ENCODE measurements at places on chromosomes 13 and 19.
A peak's percentile ranks its signal among the peaks of the same experiment; 100 is the strongest.

- no peak for DNase-seq
These were observed 420.5 kb upstream of the KLF12 start for GRCh38 chr13:74554569-74555275.

- DNase-seq, result no peak
These were observed 12.9 kb downstream of the TPM4 start for GRCh38 chr19:16089010-16089846.

DNA sequence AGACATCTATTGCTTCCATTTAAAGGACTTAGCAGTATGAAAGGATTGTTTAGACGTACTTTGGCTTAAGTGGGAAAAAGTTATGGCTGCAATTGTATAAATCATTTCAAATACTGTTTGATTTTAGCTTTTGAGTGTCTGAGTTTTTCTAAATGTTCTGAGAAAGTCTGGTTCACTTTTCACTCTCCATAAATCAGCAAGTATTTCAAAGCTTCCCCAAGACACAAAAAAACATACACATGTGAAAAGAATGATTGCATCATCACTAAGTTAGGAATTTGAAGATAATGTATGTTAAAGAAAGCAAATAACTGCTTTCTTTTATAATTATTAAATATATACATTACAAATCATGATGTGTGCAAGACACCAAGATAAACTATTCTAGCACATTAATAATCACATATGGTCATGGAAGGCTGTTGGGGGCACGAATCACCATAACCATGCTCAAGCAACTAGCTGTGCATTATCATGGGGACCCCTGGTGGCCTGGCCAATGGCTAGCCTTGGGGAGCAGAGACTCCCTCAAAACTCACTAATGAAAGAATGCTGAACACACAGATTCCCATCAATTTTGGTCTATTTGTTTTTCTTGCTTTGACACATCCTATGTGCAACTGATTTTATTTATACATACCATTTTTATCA, 111.1 kb downstream of the MIPEP start:
- DNase-seq, result no peak

GRCh38 chr13:50322006-50322405, 306.8 kb downstream of the KCNRG start:
- DNase-seq, result no peak

DNA sequence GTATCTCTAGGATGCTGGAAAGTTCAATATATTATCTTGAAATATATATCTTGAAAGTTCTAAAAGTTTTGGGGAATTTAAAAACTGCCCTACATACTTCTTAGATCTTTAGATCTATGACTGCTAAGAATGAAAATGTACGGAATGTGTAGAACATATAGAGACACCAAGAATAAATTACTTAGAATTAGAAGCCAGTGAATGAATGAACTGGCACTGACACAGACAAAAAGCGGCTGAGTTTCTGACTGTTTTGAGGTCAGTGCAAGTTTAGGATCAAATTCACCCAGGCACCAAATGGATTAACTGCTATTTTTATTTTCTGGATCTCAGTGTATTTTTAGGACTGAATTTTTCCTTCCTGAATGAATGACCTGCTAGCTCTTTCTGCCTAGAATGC, 411.2 kb downstream of the KCTD12 start:
- DNase-seq, result no peak

- no peak for DNase-seq
These were observed 12.3 kb downstream of the COL4A2 start for GRCh38 chr13:110319397-110319773.

GRCh38 chr19:55228403-55229031, at the start of gene TMEM86B:
Gene TMEM86B (minus strand): TSS chr19:55228763. CDS start chr19:55228741, 22 bp downstream.
- no peak for DNase-seq

- DNase-seq, result no peak
These were observed 97.3 kb downstream of the CACNA1A start for GRCh38 chr19:13408889-13409518.

- no peak for DNase-seq
These were observed 101.1 kb upstream of the FRY start for GRCh38 chr13:31930490-31930889.

- DNase-seq, result peak; percentile 90
These were observed 786.6 kb upstream of the SLITRK6 start for GRCh38 chr13:86585835-86586234.

DNA sequence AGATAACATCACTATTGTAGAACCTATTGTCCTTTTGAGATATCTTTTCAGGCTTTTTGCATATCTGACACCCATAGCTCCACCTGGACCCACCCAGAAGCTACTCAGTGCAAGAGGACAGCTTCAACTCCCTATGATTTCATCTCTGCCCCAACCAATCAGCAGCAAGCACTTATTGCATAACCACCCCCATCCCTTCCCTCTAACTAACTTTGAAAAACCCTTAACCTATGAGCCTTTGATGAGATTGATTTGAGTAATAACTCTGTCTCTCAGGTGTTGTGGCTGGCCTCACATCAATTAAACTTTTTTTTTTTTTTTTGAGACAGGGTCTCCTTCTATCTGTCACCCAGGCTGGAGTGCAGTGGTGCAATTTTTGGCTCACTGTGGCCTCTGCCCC, 13.4 kb upstream of the MTRF1 start:
- no peak for DNase-seq

GRCh38 chr13:21641629-21642028, 29.2 kb upstream of the FGF9 start:
- DNase-seq, result no peak

- DNase-seq, result no peak
These were observed 92.1 kb downstream of the DACH1 start for GRCh38 chr13:71774863-71775262.

- DNase-seq, result no peak
These were observed 107.2 kb downstream of the FNDC3A start for GRCh38 chr13:49082653-49083536.

- DNase-seq, result peak; percentile 48
These were observed 407 bp downstream of the RAB3A start for GRCh38 chr19:18203408-18203862.

DNA sequence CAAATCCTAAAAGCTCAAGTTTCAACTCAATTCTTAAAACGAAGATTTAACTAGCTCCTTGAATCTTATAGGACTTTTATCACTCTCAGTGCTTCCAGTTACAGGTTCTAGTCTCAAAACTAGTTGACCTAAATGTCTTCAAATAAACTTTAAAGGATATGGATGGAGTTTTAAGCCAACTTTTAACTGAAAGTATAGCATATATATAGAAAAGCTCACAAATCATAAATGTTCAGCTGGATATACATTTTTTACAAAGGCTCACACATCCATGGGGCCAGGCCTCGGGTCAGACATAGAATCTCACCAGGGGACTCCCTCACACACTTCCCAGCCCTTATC, 47.1 kb upstream of the ARHGEF7 start:
- DNase-seq, result no peak

DNA sequence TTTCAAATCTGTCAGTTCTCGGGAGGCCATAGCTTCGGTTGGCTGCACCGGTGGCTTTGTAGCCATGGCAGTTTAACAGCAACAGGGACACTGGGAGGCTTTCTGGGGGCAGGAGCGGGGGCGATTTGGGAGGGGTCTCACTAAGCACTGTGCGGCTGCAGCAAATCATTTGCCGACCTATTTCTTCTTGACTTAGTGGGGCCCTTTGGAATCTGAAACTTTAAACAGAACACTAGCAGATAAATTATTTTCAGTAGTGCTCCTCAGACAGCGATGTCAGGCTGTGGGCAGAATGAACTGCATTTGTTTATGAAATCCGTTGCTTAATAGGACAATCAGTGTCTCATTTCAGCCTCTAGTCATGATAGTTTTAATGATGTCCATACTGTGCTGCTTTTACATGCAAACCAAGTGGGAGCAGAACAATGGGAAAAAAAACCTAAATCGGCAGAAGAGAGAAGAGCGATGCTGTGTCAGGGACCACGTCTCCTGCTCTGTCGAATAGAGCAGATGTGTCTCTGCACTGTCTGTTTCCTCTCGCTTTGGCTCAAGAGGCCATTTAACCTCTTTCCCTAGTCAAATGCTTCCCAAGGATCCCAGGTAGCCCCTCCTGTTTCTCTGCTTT, 211.9 kb downstream of the OLFM4 start:
- DNase-seq, result no peak

DNA sequence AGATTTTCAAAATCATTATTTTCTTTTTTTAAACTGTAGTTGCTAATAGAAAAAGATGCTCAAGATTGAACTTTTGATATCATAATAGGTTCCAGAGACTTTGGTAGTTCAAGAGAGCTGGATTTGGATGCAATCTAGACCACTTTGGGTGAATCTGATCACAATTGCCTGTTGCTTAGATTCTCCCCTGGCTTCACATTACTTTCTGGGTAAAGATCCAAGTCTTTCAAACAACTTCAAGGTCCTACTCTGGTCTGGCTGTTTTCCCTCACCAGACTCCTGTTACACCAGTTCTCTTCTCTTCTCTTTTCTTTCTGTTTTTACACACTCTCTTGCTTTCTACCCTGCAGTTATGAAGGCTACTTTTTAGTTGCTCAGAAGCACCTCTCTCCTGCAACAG, 7.4 kb upstream of the SPRY2 start:
- peak; percentile 12 for DNase-seq

DNA sequence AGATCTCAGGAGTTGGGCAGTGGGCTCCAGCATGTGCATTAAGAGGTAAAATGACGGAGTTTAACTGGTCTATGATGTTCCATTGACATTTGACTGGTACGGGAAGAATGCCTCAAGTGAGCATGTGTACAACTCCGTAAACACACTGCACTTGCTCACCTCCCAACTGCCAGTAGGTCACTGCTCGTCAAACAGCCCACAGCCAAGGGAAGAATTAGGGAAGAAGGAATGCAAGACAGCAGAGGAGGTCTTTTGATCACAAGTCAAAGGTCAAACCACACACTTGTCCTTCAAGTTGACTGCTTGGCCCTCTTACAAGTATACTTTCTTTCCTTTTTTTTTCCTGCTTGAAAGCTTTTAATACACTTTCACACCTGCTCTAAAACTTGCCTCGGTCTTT, 236.7 kb downstream of the B3GLCT start:
- DNase-seq, result no peak

- DNase-seq, result no peak
These were observed 467.8 kb upstream of the ARGLU1 start for GRCh38 chr13:107035778-107036177.

DNA sequence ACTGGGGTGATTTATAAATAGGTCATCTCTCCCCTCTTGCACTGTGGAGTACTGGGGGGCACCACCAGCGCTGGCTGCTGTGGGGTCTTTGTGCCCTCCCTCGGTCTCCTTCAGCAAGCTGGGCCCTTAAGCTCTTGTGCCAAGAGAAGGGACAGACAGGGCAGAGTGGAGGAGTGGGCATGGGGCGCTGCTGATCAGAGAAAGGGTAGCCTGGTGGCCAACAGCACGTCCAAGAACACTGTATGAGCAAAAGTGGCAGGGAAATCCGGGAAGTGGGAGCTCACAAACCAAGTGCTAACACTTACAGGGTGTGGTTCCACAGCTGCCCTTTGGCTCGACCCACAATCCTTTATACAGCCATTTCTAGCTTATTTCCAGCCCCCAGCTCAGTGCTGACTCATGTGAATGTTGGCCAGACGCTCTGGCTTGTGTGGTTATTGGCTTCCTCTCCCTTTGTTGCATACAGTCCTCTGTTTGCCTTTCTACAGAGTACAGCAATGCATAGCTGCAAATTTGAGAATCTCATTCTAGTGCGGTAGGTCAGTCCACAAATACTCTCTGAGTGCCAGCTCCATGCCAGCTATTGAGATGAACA, 298.8 kb downstream of the SHISA2 start:
- DNase-seq, result peak; percentile 88

DNA sequence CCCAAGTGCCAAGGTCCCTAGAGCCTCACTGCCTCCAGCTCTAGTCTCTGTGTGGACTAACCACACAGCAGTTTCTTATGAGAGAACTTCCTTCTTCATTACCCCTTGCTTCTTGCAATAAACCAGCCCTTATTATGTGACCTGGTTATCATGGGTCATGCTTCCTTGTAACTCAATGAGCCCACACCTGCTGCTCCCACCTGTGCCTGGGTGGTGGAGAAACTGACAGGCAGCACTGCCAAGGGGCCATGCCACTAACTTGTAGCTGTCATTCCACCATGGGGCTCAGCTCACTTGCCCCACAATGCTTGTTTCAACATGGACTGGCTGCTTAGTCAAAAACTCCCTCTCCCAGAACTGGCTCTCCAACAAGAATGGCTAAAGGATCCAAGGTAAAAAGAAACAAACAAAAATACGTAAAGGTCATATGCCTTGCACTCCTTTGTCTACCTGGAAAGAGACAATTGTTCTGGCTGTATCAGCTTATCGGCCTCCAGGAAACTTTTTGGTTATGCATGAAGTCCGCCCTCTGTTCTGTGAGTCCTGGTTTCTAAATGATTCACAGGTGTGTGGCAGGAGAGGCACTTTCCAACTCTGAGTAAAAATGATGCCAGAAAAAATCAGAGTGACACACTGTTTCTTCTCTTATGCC, 446.4 kb downstream of the COG6 start:
- DNase-seq, result no peak

GRCh38 chr13:37168926-37169325, 63.5 kb upstream of the CSNK1A1L start:
- no peak for DNase-seq

GRCh38 chr13:75368167-75368566, 113.8 kb downstream of the TBC1D4 start:
- DNase-seq, result peak; percentile 25

GRCh38 chr13:26526702-26527216, 30.7 kb upstream of the WASF3 start:
- DNase-seq, result no peak

GRCh38 chr19:44499559-44499958, 763 bp downstream of the ZNF180 start:
- DNase-seq, result no peak

GRCh38 chr13:95129004-95129403, 172.2 kb downstream of the ABCC4 start:
- no peak for DNase-seq

GRCh38 chr19:13665125-13665905, 99.0 kb upstream of the MRI1 start:
- no peak for DNase-seq

DNA sequence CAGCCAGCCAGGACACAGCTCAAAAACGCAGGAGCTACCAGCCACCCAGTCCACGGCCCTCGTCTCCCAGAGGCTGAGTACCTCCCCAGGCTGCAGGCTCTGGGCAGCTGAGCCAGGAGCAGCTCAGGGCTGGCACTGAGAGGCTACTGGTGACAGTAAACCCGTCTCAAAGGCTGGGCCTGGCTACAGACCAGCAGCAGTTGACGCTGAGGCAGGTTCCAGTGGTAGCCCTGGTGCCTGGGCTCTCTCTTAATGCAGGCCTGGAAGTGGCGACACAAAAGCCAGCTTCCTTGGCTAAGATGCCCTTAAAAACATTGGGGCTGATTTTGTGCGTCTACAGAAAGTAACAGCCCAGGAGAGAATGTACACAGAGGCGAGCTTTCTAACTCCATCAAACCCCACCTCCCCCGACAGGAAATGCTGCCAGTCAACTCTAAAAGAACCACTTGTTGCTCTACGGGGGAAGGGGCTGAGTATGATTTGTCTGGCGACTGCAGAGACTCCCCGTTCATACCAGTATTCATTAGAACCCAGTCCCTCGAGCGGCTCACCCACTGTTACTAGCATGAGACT, 126.3 kb downstream of the STK24 start:
- no peak for DNase-seq

DNA sequence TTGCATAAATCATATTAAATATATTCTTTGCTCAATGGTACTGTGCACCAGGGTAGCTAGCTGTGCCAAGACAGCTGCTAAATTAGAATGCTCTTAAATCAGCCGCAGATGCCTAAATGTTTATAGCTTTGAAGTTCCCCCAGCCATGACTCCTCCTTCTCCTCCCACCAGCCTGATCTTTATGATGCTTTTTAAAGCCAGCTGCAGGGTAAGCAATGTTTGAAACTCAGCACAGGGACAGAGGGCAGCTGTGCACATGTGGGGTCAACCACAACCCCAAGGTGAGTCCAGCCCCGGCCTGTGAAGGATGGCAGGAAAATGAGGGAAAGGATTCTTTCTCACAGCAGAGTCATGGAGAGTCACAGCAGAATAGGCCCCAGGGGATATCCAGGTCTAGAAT, 635.7 kb downstream of the UQCRFS1 start:
- DNase-seq, result no peak

All from hindlimb muscle (tissue), 1 donor.